ENCODE measurements at places on chromosomes 2 and 18.
A peak's percentile ranks its signal among the peaks of the same experiment; 100 is the strongest.

DNA sequence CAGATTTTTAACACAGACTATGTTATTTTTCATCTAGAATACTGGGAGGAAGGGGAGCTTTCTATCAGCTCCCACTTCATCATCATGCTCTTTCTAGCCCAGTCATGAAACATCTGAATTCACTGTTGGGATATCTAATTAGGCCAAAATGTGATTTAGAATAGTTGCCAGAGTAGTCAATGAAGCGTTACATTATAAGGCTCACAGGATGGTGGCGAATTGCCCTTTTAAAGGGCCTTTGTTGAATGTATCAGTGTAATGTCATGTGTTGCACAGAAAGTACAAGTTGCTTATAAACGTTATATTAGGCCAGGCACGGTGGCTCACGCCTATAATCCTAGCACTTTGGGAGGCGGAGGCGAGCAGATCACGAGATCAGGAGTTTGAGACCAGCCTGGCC, 45.6 kb downstream of the PDE1A start:
- no peak for DNase-seq

GRCh38 chr2:9238591-9239326, 32.1 kb downstream of the ASAP2 start:
- DNase-seq = peak; percentile 78

DNA sequence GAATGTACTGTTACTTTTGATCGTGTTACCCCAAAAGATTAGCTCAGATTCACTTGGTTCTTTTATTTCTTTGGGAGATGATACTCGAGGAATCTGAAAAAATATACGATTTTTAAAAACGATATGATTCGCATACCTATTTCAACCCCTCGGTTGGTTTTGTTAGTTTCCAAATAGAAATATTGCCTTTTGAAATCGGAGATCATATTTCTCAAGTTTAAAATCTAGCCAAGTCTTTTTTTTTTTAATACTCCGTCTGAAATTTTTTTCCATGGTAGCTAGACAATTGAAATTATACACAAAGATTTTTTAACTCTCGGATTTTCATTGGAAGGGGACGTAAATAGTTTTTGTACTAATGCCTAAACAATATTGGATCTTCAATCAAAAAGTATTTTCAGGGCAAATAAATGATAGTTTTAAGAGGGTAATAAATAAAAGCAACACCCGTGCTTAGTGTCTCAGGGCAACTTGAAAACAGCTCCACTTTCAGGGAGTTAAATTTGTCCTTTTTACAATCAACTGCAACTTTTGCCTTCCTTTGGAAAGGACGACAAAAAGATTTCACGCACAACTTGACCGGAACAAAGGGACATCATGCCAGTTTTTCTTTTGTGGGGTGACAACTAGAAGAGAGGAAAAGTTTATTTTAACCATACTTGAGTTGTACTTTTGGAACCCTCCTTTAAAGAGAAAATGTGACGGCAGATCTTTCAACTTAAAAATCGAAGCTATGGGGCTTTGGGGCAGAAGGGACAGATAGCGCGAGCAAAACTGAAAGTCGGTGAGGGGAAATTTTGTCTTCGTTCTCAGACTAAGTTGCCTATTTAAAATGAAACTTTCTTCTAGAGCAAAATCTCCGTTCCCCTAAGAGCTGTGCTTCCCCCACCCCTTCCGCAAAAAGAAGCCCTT, 5.8 kb upstream of the ONECUT2 start:
- no peak for DNase-seq

- no peak for DNase-seq
These were observed 21.0 kb downstream of the KDSR start for GRCh38 chr18:63346031-63346430.

- DNase-seq = no peak
These were observed 90.6 kb upstream of the RAB6C start for GRCh38 chr2:129888896-129889295.

DNA sequence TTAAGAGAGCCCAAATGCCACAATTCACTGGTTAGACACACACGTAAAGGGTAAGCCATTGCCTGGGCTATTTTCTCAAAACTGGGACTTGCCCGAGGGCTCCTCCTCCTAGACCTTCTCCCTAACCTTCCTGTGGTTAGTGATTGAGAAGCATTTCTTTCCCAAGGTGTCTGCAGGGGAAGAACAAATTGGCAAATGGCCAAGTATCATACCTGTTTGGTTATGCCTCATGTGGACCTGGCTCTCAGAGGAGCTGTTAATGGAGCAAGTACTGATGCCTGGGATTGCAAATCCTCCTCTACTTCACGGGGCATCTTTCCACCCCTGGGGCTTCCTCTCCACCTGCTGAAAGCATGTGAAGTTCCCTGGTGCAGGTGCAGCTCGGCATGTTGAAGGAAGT, 187.5 kb upstream of the CYRIA start:
- no peak for DNase-seq

DNA sequence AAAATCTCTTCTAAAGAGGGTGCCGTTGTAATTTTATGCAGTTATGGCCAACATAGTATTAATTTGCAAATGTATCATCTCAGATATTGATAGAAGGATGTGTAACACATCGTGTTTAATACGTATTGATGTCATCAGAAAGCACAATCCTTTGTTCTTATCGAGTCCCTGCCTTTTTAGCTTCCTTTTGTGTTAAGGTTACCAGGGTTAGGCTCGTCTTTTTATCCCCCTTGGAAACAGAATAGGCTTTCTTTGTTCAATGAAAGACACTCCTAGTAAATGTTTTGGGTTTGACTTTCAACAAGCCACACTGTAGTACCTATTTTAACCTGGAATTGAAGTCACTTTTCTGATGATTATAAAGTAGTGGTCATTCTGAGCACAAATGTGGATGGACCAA, 136.2 kb downstream of the WDR7 start:
- DNase-seq = no peak

GRCh38 chr2:72191441-72191840, 43.8 kb upstream of the CYP26B1 start:
- DNase-seq = no peak

DNA sequence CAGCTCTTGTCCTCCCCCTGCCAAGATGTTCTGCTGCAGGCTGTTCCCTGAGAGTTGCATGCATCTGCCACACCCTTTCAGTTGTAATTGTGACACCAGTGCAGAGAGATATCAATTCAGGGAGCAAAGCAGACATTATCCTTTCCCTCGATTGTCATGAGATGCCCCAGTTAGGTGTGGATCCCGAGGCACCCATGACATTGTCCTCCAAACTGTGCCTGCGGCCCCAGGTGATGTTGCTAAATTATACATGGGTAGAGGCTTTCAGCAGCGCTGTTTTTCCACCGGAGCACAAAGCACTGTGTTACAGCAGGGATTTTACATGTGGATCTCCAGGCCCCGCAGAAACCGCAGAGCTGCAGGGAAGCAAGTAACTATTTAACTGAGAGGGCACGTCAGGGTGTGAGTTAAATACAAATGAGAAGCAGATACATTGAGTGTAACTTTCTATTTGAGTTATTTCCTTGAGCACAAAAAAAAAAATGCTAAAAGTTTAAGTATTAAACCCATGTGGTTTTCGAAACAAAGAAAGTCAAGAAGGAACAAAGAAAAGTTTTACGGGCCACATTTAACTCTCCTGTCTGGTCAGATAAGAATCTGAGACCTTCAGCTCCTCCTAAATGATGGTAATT, 90.3 kb upstream of the BCL2L11 start:
- no peak for DNase-seq

Measured in fibroblast of villous mesenchyme (primary cell).